ENCODE measurements at places on chromosomes 13 and 19. TPM values are rescaled to one million over a fixed set of nuclear protein-coding genes. Genes with fewer than 3 reads are reported as not detected.

The PSG3 gene
- total RNA-seq = not detected

The PTGIR gene
- total RNA-seq = 41.0 TPM

The CEACAM19 gene
- 0.73 TPM for total RNA-seq

The ZSWIM4 gene
- 5.8 TPM for total RNA-seq

The LGALS14 gene
- 0.80 TPM for total RNA-seq

The FCAR gene
- not detected for total RNA-seq

The EEF2 gene
- total RNA-seq = 3,116 TPM

The MED25 gene
- total RNA-seq = 39.6 TPM

The SMIM44 gene
- total RNA-seq = not detected

The ZNF154 gene
- total RNA-seq = 4.4 TPM
